ENCODE measurements at places on chromosomes 16 and 17. TPM values are rescaled to one million over a fixed set of nuclear protein-coding genes. Genes with fewer than 3 reads are reported as not detected.

GRCh38 chr17:20072692-20072992 lies 63.5 kb downstream of the SPECC1 start:
- no peak for DNase-seq

WFIKKN2 gene
- total RNA-seq, result 0.14 TPM

- DNase-seq, result peak; percentile 45
Observed at GRCh38 chr17:27846042-27846655, 45.8 kb upstream of the NOS2 start.

STXBP4 gene
- total RNA-seq, result 4.7 TPM

DNA sequence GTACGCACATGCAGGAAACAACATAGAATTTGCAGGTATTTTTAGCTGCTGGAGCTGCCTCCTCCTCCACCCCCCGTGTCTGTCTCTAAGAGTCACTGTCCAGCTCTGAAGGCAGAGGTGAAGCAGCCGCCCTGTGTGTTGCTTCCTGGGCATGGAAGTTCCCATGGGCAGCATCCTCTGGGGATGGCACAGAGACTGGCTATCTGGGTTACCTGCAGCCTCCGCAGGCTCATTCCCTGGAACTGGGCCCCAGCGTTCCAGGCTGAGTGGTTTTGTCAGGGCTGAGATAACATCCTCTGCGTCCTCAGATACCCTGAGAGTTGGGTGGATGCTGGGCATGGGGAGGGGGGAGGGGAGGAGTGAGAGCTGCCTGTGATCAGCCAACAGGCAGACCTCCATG lies 41.5 kb upstream of the MRTFB start:
- DNase-seq, result no peak

GRCh38 chr16:70713342-70713741 lies 27.5 kb upstream of the MTSS2 start:
- no peak for DNase-seq

SLC16A5 gene
- total RNA-seq, result 7.1 TPM

- peak; percentile 50 for DNase-seq
Observed at GRCh38 chr17:79983456-79983855, 52.2 kb downstream of the TBC1D16 start.

C1QTNF1 gene
- total RNA-seq, result 240 TPM

DNA sequence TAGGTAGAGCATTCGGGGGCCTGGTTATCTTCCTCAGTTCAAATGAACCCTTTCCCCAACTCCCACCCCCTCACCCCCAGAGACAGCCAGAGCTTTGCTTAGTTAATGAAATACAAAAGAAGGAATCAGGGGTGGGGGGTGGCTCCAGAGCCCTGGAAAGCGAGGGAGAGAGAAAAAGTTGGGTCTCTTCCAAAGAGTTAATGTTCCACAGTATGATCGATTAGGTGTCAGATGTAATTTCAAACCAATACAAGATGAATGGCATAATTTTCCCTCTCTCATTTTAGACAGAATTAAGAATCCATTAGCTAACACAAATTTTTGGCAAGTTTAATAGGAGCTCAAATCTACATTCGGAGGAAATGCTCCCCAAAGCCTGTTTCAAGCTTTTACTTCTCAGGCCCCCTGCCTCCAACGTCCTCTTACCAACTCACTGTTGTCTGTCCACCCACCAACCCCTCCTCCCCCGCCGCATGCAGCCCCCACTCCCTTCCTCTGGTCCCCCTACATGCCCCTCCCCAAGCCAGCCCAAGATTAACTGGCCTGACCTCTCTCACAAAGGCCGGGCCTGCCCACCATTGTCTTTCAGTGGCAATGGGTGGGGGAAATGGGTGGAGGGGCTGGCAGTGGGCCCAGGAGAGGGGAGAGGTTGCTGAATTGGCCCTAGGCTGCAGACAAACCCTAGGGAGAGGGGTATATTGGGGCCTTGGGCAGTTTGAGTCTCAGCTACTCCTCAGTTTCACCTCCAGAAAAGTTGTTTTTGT lies 28.2 kb downstream of the NEUROD2 start:
- peak; percentile 76 for DNase-seq

- no peak for DNase-seq
Observed at GRCh38 chr16:6112700-6113099, 1015.1 kb upstream of the EEF2KMT start.

CDRT15 gene
- not detected for total RNA-seq

DOC2B gene
- total RNA-seq, result 4.5 TPM

GRCh38 chr17:49018748-49019147 lies 21.6 kb downstream of the IGF2BP1 start:
- DNase-seq, result peak; percentile 0

DNA sequence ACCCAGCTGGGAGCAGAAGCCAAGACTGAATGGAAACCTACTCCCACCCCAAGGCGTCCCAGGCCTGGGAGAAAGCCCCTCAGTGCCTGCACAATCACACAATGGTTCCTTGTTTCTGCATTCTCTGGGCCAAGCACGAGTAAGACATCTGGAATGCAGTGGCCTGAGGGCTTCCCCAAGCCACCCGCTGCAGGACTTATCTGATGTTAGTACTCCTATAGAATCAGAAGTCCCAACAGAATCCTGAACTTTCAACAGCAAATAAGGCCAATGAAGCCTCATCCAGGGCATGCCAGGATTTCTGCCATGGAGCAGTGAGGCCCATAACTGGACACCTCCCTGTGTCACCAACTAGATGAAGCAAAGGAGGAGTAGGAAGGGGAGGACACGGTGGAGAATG lies 28.6 kb downstream of the MYO18A start:
- no peak for DNase-seq

- no peak for DNase-seq
Observed at GRCh38 chr16:75038036-75038858, 39.4 kb downstream of the ZNRF1 start.

DNA sequence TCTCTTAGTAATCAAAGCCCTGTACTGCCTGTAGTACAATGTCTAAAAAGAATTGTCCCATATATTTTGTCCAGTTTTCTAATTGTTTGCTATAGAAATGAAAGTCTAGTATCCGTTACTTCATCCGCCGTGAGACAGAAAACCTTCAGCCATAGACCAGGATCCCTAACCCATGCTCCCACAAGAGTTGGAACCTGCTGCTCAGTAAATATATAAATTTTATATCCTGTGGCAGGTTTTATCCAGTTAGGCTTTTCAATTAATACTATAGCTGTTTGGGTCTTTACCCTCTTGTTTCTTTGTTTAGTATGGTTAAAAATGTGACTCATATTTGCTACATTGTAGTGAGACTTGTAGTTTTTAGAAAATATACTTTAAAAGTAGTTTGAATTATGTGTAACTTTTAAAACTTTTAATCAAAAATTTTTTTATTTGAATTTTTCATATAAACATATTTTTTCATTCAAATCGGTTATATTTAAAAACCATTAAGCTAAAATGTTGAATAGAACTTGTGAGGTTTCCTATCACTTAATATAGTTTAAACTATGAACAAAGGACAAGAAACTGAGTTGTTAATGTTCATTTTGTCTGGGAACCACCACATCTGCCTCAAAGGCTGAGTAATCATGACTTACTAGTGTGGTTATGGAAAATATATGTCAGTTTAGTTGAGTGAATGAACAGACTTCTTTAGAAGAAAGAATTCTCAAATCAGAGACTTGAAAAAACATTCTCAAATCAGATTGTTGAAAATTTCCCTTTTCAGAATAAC lies 54.8 kb downstream of the VMP1 start:
- DNase-seq, result no peak

DNA sequence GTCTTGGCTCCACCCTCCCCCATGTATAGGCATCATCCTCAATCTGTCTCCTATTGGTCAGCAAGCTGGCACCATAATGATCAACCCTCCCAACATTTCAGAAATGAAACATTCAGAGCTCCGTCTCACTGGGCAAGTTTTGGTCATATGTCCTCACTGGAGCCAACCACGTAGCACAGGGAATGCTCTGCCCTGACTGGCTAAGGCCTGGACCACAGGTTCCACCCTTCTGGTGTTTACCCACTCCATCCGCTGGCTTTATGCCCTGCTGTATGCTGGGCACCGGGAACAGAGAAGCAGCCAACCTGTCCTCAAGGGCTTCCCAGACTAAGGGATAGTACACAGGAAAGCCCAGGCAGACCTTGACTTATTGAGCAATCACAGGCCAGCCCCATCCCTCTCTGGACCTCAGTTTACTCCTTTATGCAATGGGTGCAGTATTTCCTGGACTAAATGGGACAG lies 20.5 kb downstream of the MYO15A start:
- DNase-seq, result no peak

CDH3 gene
- not detected for total RNA-seq

GRCh38 chr17:35612924-35613521 lies 25.9 kb downstream of the AP2B1 start:
- no peak for DNase-seq

DNA sequence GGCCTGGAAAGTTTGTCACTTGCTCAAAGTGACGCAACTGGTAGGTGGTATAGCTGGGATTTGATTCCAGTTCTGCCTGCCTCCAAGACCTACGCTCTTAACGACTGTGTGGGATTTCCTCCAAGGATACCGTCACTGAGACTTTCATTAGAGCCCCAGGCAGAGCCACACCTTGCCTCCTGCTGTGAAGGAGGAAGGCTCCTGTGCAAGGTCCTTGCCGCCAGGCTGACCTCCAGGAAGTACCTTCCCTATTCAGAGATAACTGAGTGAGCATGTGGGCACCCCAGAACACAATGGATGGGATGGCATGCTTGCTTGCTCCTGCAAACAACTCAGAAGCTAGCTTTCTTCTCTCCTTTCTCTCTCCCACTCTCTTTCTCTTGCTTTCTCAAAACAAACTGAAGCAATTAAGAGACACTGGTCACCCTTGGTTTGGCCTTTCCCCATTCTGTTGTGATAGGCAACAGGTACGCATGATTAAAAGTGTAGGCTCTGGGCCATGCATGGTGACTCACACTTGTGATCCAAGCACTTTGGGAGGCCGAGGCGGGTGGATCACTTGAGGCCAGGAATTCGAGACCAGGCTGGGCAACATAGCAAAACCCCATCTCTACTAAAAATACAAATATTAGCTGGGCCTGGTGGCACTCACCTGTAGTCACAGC lies 30.7 kb downstream of the CACNG3 start:
- DNase-seq, result no peak

GRCh38 chr16:8673611-8674412 lies 605 bp upstream of the ABAT start:
- DNase-seq, result no peak

GRCh38 chr17:70872103-70872502 lies 702.8 kb downstream of the KCNJ2 start:
- DNase-seq, result no peak

DNA sequence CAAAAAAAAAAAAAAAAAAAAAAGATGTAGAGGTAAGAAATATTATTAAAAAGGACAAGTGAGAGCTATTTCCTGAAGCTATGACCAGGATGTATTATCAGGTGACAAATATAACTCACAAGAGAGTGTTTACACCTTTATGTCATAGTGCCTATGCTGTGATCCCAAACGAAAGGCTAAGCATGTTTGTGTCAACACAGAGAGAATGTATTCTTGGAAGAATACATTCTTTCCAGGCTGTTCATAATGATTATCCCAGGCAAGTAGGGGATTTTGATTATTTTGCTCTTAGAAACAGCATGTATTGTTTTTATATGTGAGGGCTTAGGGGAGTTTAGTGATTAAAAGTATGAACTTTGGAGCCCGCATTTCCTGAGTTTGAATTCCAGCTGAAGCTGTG lies 175.0 kb downstream of the SPECC1 start:
- no peak for DNase-seq

GRCh38 chr17:7440113-7440833 lies 961 bp downstream of the FGF11 start:
- peak; percentile 84 for DNase-seq

ANKRD40CL gene
- total RNA-seq, result not detected

GRCh38 chr17:41687828-41688640 lies 651 bp upstream of the EIF1 start:
- DNase-seq, result no peak

GRCh38 chr16:50696126-50696525 lies 2.7 kb downstream of the NOD2 start:
- DNase-seq, result no peak
